NCI-H1417 (cell line): ENCODE measurements at places on chromosomes 13 and 19.

DNA sequence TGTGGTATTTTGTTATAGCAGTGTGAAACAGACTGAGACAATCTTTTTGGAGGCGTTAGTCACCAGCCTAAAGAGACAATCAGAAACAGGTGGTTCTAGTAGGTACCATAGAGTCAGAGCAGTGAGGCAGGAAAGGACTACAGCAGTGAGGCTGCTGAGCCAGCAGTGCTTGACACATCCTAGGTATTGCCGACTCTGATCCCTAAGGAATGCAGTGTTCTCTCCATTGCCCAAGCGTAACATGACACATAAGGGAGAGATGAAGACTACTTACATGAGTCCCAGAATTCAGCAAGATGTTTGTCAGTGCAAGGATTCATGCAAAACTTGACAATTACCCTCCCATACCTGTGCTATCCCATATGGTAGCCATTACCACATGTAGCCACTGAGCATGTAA is 62.4 kb upstream of the XPO4 start:
- no peak for DNase-seq

GRCh38 chr13:101795025-101795424 is 342.6 kb downstream of the ITGBL1 start:
- DNase-seq = no peak

GRCh38 chr13:44142941-44143665 is 230.5 kb upstream of the SERP2 start:
- DNase-seq = no peak

- DNase-seq = no peak
Measured at GRCh38 chr13:110070511-110071120, 236.3 kb downstream of the COL4A1 start.
